ENCODE measurements at places on chromosomes 1 and 21. TPM values are rescaled to one million over a fixed set of nuclear protein-coding genes. Genes with fewer than 3 reads are reported as not detected.
A peak's percentile ranks its signal among the peaks of the same experiment; 100 is the strongest.

VHLL gene
- not detected for polyA plus RNA-seq

HORMAD1 gene
- 0.90 TPM for polyA plus RNA-seq

CIART gene
- not detected for polyA plus RNA-seq

SPRR2E gene
- not detected for polyA plus RNA-seq

- DNase-seq = no peak
Observed at GRCh38 chr1:27960762-27961645, 1.2 kb downstream of the XKR8 start.

TTC13 gene
- 8.2 TPM for polyA plus RNA-seq

GRCh38 chr1:28644494-28644893 lies 1.6 kb upstream of the TAF12 start:
- no peak for DNase-seq

- DNase-seq = no peak
Observed at GRCh38 chr1:218401441-218401997, 56.4 kb downstream of the TGFB2 start.

DYRK1A gene
- 2.4 TPM for polyA plus RNA-seq

DNA sequence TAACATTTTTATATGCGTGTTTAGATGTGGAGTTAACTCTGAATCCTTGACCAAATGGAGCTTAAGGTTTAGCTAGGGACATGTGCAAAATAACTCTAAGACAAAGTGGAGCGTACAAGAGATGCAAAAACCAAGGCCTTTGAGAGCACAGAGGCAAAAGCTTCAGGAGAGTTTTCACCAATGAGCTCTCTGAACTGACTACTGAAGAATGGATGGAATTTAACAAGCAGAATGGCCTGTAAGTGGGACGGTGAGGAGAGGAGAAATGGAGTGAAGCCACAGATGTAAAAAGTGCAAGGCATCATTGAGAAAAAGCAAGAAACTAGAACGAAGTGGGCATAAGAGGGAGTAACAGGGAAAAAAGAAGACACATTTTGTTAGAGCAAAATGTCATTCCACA lies 260.0 kb downstream of the RGS7 start:
- DNase-seq = no peak

- no peak for DNase-seq
Observed at GRCh38 chr1:54861070-54861761, 25.8 kb downstream of the DHCR24 start.

DNA sequence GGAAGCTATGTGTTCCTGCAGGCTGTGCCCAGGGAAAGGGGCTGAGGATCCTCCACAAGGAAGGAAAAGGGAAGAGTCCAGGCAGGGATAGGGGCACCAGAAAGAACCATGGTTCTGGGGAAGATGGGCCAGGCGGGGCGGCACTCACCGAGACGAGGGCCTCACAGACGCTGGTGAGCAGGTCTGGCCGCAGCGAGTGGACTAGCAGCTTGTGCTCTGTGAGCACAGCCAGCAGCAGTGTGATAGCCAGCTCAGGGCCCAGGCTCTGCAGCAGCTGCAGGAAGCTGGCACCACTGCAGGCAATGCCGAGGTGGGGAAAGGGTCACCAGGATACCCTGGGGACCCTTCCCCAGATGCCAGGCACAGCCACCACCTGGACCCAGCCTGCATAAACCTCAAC lies 5.8 kb downstream of the DENND4B start:
- no peak for DNase-seq

- DNase-seq = no peak
Observed at GRCh38 chr1:179996099-179996498, 41.5 kb downstream of the CEP350 start.

GRCh38 chr1:1019122-1019999 lies 559 bp upstream of the AGRN start:
- DNase-seq = peak; percentile 72

OR2G6 gene
- polyA plus RNA-seq = not detected

KHDC4 gene
- polyA plus RNA-seq = 8.5 TPM

GRCh38 chr1:85838238-85838637 lies 130.0 kb upstream of the ZNHIT6 start:
- DNase-seq = no peak

GRCh38 chr1:226447932-226448665 lies 40.2 kb upstream of the PARP1 start:
- no peak for DNase-seq

- no peak for DNase-seq
Observed at GRCh38 chr21:33567914-33568313, 20.6 kb downstream of the DONSON start.

OR2L8 gene
- polyA plus RNA-seq = not detected

CRYAA gene
- polyA plus RNA-seq = not detected

Measured in CD14-positive monocyte (primary cell).